NCI-H1436 treated with DMSO at 0.1 percent for 48 hours (cell line): ENCODE measurements at places on chromosomes 5 and 9.
A peak's percentile ranks its signal among the peaks of the same experiment; 100 is the strongest.

GRCh38 chr9:90878562-90878961 lies 76.9 kb downstream of the SYK start:
- DNase-seq: no peak

GRCh38 chr9:136930014-136930413 lies 14.5 kb downstream of the FBXW5 start:
- DNase-seq: no peak

- DNase-seq: no peak
Measured at GRCh38 chr5:104299998-104300706, 737.6 kb upstream of the NUDT12 start.

DNA sequence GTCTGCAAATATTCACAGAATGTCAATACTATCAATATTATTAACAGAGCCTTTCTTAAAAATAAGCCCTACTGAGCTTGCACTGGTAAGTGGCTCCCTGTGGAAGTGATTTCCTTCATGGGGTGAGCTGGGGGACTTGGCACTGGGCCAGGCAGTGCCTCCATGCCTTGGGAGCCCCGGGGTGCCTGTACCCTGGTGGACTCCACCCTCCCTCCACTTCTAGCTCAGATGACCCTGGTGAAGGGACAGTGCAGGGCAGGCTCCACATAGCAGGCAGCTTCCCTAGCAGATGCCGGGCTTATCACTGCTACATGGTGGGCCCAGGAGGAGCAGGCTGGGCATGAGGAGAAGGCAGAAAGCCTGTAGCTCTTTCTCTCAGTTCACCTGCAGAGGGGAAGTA lies 119.2 kb downstream of the DCP2 start:
- no peak for DNase-seq

DNA sequence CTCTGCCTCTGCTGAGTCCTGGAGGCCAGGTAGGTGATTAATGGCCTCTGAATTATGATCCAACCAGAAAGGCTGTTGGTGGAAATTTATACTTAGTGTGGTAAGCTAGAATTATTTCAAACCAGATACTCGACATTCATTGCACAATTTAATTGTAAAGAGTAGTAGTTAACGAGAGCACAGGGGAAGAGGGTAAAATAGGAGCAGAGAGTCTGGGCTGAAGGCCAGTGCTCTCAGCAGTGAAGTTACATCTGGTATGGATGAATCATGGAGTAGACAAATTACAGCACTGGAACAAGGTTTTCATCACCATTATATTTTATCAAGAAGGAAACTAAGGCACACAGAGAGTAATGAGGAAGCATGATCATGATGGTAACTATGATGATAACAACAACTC lies 92.5 kb downstream of the TLR4 start:
- no peak for DNase-seq

DNA sequence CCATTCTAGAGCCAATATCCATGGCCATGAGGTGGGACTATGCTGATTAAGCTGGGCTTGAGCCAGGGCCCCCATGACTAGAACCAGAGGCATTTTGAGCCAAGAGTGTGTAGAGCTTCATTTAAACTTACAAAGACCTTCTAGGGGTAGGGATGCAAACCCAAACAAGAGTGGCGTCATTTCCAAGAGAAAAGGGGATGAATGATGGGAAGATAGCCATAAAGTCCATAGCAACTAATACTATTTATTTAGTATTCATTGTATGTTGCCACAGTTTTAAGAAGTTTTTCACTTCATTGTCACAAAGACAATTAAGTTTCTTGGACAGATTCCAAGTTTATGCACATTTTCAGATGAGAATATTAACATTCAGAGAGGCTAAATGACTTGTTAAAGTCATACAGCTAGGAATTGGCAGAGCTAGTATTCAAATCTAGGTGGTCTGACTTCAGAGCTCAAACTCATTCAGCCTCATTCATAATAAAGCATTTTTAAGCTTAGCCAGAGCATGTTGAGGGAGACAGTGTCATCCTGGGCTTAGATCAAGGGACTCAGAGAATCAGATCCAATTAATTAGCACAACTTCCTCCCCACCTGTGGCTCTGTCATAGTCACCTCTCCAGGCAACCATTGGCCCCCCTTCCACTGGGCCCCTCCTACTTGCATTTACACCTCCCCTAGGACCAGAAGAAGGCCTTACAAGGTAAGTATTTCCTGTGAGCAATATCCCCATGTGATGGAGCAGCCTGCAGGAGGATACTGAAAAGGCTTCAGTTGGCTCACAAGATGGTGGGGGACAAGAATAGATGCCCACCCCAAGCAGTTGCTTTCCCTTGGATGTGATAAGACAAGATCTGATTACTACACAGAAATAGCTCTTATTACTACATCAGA lies 95.0 kb upstream of the PCSK1 start:
- peak; percentile 22 for DNase-seq

- DNase-seq: no peak
Measured at GRCh38 chr9:7794196-7794595, 5.4 kb downstream of the DMAC1 start.

DNA sequence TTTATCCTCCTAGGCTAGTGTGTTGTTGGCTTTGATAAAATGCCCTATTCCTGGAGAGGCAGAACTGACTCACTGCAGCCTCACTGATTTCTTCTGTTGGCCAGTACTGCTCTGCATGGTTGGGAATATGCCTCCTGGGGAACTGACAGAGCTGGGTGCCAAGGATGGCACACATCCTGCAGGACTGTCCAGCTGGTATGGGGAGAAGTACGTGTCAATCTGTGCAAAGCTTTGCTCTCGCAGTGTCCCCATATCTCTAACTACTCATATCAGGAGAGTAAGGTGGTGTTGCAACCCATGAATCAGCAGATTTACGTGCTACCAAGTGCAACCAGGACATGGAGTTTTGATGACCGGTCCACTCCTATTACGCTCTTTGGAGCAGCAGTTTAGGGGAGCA lies 74.7 kb downstream of the TEK start:
- no peak for DNase-seq

GRCh38 chr9:91155181-91155580 lies 206.5 kb downstream of the AUH start:
- no peak for DNase-seq

- DNase-seq: no peak
Measured at GRCh38 chr5:66353186-66353585, 209.1 kb downstream of the SREK1 start.

- DNase-seq: no peak
Measured at GRCh38 chr9:5481322-5482040, 28.9 kb upstream of the PDCD1LG2 start.

DNA sequence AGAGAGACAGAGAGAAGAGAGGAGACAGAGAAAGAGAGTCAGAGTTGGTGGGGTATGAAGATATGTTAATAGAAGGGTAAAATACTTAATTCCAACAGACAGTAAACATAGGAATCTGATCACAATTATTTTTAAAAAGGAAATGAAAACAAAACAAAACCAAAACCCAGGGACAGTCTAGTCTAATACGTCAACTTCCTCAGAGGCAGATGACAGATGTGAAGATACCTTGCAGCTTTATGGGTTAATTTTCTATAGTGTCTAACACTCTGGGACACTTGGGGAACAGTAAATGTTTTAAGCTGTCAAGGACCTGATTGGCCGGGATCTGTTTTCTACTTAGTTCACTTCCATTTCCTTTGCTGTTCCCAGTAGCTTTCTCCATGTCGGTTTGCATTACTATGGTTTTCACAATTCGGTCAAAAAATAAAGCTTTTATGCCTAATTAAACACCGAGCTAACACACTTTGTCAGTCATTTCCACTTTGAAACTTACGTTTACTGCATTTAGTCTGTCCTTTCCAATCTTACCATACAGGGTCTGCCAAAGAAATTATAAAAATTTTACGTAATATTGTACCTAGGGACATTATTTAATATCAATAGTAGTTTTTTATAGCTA lies 216.5 kb downstream of the MCTP1 start:
- no peak for DNase-seq

DNA sequence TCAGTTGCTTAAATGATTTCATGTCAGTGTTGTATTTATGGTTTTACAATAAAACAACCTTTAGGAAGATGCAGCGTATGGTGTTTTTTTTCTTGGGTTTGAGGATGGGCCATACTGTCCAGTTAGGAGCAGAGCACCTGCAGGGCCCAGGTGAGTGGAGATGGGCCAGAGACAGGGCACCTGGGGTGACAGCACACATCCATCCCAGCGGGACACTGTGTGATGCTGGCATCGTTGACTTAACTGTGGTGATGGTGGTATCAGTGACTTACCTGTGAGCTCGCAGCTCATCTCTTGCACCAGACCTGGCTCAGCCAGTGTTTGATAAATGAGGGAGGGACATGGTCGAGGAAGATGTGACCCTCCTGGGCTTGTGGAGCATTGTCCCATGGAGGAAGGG lies 21.6 kb downstream of the AMBP start:
- no peak for DNase-seq

- no peak for DNase-seq
Measured at GRCh38 chr5:75656311-75657003, 45.2 kb downstream of the ANKDD1B start.

- DNase-seq: no peak
Measured at GRCh38 chr9:69175486-69175885, 1.4 kb downstream of the TJP2 start.

GRCh38 chr5:176611435-176611834 lies 1.5 kb upstream of the GPRIN1 start:
- DNase-seq: no peak

GRCh38 chr5:107403228-107403953 lies 267.3 kb downstream of the EFNA5 start:
- DNase-seq: no peak

GRCh38 chr9:135562235-135562745 lies 734 bp downstream of the PAEP start:
- no peak for DNase-seq

GRCh38 chr9:137247916-137248175 lies 3.2 kb upstream of the STPG3 start:
- DNase-seq: no peak

DNA sequence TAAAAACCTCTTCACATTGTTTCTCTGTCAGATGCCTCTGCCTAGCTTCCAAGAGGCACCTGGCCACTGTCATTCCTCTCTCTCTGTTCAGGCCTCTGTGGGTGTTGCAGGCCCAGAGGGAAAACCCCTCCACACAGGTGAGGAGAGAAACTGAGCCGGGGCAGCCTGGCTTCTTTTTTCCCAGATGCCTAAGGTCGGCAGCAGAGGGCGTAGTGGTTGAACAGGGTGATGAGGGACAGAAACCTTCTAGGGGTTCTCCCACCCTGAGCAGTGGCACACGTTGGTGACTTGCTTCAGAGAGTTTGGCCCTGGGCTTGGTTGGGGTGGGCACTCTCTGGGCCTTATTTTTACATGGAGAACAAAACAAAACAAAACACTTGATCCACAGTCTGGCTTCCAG lies 12.2 kb downstream of the IL9 start:
- no peak for DNase-seq

GRCh38 chr9:18824095-18824666 lies 208.8 kb downstream of the SAXO1 start:
- DNase-seq: no peak
